ENCODE measurements at places on chromosomes 1 and 21. TPM values are rescaled to one million over a fixed set of nuclear protein-coding genes. Genes with fewer than 3 reads are reported as not detected.

HAO2 gene
- not detected for total RNA-seq

LMX1A gene
- not detected for total RNA-seq

- no peak for DNase-seq
Measured at GRCh38 chr1:172480431-172480830, 36.6 kb upstream of the PIGC start.

GRCh38 chr1:51660580-51660979 lies 43.7 kb downstream of the OSBPL9 start:
- DNase-seq: no peak

- no peak for DNase-seq
Measured at GRCh38 chr1:67192902-67193301, 26.6 kb downstream of the IL23R start.

All from fibroblast of villous mesenchyme (primary cell).